ENCODE measurements at places on chromosomes 11 and 22. TPM values are rescaled to one million over a fixed set of nuclear protein-coding genes. Genes with fewer than 3 reads are reported as not detected.

The GTSE1 gene
- total RNA-seq, result 0.30 TPM

The BIK gene
- 2.6 TPM for total RNA-seq

The STX3 gene
- 11.2 TPM for total RNA-seq

- no peak for DNase-seq
These were observed 63.5 kb upstream of the PRDM11 start for GRCh38 chr11:45082744-45083543.
